ENCODE measurements at places on chromosomes 6 and 20.

DNA sequence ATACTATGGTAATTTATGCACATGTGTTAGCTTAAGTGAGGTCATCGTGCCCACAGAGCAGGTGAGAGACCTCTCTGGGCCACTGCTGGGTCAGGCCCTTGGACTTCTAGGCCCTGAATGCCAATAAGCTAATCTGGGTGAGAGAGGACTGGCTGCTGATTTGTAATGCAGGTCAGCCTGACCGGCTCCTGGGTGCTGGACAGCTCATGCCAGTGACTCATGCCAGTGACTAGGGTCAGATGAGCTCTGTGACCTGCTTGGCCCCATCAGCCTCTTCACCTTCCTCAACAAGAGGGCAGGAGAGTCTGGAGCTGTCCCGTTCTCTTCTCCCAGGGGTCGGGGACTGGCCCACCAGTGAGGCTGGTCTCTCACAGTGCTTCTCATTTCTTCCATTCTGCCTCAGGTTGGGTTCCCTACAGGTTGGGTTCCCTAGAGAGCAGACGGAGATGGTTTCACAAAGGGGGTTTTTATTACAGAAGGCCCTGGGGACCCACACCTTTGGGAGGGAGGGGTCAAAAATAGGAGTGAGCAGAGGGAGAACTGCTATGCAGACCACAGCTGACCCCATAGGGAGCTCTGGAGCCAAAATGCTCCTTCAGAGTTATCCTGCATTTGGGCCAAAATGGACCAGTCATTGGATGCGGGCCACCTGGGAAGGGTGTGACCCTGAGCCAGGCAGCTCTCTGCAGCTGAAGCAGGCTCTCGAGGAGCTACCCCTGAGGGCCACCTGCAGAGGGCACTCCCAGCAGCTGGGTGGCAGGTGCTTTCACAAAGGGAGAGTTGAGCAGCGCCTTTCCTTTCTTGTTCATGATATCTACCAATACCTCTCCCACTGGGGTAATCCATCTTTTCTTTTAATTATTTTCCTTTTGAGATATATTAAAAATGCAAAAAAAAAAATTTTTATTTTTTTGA, 2.2 kb upstream of the OXT start:
- no peak for DNase-seq

DNA sequence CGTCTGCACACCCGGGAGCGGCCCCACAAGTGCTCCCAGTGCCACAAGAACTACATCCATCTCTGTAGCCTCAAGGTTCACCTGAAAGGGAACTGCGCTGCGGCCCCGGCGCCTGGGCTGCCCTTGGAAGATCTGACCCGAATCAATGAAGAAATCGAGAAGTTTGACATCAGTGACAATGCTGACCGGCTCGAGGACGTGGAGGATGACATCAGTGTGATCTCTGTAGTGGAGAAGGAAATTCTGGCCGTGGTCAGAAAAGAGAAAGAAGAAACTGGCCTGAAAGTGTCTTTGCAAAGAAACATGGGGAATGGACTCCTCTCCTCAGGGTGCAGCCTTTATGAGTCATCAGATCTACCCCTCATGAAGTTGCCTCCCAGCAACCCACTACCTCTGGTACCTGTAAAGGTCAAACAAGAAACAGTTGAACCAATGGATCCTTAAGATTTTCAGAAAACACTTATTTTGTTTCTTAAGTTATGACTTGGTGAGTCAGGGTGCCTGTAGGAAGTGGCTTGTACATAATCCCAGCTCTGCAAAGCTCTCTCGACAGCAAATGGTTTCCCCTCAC, 21.0 kb downstream of the PRDM1 start:
- DNase-seq: no peak

DNA sequence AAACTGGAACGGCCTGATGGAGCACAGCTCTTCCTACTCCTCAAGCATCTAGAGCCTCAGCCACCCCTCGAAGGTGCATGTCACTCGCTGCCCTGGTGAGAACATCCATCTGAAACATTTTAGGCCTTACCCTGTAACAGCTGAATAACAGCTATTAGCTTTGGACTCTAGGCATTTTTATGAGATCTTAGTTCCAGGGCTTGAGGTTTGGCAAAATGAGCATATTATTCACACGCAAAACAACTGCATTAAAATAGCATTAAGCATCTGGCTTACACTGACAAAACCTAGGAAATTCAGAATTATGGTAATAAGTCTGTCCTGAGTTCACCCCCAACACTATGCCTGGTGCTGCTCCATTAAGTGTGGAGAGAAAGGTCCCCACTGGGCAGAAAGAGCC, 56.1 kb downstream of the ADAT2 start:
- no peak for DNase-seq

- DNase-seq: no peak
Measured at GRCh38 chr6:85660181-85660611, 17.5 kb upstream of the SYNCRIP start.

GRCh38 chr6:89392823-89393222, 19.2 kb downstream of the RRAGD start:
- no peak for DNase-seq

DNA sequence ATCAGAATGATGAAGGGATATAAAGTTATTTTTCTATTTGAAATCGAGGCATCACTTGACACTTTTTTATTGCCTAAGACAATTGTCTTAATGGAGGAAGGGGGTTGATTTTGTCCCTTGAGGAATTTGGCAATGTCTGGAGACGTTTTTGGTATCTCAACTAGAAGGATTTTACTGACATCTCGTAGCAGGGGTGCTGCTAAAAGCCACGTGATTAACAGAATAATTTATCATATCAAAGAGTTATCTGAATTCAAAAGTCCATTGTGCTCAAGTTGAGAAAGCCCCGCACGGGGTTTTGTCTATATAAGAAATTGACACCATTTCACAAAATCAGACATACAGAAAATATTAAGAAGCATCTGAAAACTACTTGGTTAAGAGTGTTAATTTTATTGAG, 1.5 kb upstream of the TAAR6 start:
- DNase-seq: no peak

DNA sequence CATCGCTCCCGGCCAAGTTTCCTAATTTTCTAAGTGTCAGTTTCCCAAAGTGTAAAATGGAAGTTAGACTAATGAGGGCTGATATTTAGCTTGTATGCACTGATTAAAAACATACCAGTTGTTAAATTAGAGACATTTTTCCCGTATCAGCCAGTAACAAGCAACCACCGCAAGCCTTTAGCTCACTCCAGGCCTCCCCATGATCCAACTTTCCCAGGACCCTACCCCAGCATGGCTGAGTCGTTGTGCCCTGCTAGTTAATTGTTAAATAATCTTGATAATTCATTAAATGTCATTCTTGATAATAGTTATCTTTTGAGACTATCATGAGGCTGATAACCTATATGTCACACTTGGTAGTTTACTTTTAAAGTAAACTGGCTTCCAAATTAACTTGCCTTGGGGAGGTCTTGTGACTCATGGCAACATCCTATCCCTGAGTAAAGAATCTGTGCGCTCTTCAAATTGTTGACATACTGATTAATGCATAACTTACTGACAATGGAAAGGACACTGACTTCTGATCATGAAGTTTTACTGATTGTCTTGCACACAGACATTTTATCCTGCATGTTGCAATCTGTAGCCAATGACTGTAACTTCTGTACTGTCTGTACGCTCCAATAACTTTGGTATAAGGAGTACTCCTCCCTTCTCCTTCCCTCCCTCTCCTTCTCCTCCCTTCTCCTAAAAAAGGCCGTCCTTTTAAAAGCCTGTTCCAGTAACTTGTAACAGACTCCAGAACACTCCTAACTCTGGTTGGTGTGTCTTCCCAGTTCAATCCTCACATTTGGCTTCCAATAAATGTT, 6.3 kb upstream of the GTF3C6 start:
- no peak for DNase-seq

DNA sequence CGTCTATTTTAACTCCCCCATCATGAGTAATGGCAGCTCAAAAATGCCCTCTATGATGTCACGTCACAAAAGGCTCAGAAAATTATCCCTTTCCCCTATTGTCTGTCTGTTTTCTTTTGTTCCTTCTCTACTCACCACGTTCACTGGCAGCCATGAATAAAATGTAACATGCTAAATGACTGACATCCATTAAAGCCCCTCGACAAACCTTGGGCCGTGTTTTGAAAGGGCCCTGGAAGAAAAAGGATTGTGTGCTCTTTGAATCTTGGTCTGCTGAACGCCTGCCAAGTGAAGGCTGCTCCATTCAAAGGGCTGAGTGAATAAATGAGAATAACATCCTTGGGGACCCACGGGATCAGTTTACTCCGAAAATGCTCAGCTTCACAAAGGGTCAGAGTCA, 118.7 kb downstream of the RPS12 start:
- no peak for DNase-seq

- peak; percentile 10 for DNase-seq
Measured at GRCh38 chr6:27332692-27333641, 20.9 kb upstream of the POM121L2 start.

DNA sequence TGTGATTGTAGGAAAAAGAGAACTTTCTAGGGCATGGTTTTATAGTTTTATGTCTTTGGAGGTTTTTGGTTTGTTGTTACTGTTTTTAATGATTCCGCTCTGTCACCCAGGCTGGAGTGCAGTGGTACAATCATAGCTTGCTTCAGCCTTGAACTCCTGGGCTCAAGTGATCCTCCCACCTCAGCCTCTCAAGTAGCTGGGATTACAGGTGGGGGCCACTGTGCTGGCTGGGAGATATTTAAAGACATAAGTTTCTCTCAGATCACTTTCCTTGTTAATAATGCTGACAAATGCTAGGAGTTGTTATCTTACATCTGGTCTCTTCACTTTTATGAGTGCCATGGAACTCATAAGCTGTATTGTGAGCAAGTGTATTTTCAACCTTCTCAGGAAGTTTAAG, 116.3 kb downstream of the SCAF8 start:
- DNase-seq: no peak

DNA sequence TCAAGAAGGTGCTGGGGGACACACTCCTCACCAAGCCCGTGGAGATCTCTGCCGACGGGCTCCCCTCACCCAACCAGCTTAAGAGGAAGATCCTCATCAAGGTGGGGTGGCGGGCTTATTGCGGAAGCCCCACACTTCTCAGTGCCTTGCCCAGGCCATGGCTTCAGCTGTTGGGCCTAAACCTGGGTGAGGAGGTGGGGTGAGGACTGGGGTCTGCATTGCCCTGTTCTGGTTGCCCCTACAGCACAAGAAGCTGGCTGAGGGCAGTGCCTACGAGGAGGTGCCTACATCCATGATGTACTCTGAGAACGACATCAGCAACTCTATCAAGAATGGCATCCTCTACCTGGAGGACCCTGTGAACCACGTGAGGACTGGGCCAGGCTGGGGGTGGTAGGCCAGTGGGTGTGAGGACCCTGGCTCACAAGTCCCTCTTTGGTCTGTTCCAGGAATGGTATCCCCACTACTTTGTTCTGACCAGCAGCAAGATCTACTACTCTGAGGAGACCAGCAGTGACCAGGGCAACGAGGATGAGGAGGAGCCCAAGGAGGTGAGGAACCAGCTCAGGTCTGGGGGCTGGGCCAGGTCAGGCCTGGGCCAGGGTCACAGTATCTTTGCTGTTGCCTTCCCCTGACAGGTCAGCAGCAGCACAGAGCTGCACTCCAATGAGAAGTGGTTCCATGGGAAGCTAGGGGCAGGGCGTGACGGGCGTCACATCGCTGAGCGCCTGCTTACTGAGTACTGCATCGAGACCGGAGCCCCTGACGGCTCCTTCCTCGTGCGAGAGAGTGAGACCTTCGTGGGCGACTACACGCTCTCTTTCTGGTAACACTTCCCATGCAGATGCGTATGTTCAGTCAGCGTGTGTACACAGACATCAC, 27.9 kb downstream of the PLCG1 start:
- DNase-seq: no peak

GRCh38 chr20:6708010-6708409, 59.5 kb upstream of the BMP2 start:
- no peak for DNase-seq

DNA sequence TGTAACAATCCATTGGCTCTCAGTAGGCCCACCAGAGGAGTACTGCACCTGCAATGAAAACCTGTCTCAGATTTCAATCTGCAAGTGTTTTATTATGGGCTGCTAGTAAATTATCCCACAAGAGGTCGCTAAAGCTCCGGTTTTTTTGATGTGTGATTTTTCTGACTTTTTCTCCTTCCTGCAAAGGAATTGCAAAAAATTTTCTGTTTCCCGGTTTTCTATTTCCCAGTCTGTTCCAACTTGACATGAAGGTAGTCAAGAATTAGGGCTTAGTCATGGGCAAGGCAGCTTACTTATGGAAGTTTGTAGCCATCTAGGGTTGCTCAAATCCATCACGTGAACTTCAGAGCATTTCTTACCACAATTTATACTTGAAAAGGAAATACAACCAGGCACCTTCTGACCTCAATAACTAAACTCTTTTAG, 38.5 kb upstream of the AHI1 start:
- DNase-seq: no peak

GRCh38 chr6:105077596-105078385, 102.0 kb downstream of the POPDC3 start:
- DNase-seq: no peak

- no peak for DNase-seq
Measured at GRCh38 chr6:20427856-20428255, 26.2 kb downstream of the E2F3 start.

DNA sequence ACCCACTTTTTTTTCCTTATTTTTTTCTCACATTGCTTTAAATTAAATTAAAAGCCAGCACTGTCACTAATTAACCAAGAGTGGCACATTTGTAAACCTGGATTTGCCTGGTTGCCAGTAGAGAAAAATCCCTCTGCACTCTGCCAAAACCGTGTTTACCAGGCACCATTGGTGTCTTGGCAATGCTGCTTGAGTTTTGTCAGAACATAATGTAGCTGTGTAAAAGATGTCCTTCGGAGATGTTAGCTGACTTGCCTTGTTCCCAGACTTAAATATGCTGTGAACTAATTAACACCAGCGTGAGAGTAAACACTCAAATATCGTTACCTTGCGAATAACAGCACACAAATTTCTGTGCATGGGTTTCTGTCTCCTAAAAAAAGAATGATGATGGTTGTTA, 694.9 kb upstream of the ID4 start:
- no peak for DNase-seq

- no peak for DNase-seq
Measured at GRCh38 chr20:36607586-36608387, 2.2 kb downstream of the RAB5IF start.

- no peak for DNase-seq
Measured at GRCh38 chr20:4153661-4154238, 138.4 kb upstream of the RNF24 start.

- peak; percentile 98 for DNase-seq
Measured at GRCh38 chr6:111259089-111259831, 172.0 kb downstream of the SLC16A10 start.

- no peak for DNase-seq
Measured at GRCh38 chr20:12984069-12984765, 24.6 kb upstream of the SPTLC3 start.

Measured in stimulated activated CD4-positive, alpha-beta T cell treated with anti-CD3 and anti-CD28 coated beads, TNF-alpha, amount 100 ng/mL, for 24 hours (primary cell).